Cerebellar cortex (tissue), 1 donor: ENCODE measurements at places on chromosomes 6 and 20.

GRCh38 chr6:138266095-138266494 is 47.8 kb upstream of the PBOV1 start:
- no peak for DNase-seq

GRCh38 chr6:3819161-3820110 is 29.7 kb upstream of the FAM50B start:
- DNase-seq: no peak

GRCh38 chr6:35483893-35484645 is 12.8 kb downstream of the TEAD3 start:
- DNase-seq: no peak

DNA sequence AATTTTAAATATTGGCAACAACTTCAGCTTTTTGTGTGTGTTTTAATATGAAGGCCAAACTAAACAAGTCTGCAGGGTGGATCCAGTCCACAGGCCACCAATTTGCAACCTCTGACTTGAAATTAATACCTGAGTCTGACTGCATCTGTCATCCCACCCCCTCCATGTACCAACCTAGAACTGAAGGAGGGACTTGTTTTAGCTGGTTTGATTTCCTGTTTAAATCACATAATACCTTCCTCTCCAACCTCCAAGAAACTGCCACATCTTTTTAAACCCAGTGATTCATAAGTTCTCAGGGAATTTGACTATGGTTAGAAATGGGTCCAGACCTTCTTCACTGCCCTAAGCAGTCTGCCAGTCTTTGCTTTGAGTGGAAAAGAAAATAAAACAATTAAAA is 21.6 kb downstream of the RNF8 start:
- no peak for DNase-seq

DNA sequence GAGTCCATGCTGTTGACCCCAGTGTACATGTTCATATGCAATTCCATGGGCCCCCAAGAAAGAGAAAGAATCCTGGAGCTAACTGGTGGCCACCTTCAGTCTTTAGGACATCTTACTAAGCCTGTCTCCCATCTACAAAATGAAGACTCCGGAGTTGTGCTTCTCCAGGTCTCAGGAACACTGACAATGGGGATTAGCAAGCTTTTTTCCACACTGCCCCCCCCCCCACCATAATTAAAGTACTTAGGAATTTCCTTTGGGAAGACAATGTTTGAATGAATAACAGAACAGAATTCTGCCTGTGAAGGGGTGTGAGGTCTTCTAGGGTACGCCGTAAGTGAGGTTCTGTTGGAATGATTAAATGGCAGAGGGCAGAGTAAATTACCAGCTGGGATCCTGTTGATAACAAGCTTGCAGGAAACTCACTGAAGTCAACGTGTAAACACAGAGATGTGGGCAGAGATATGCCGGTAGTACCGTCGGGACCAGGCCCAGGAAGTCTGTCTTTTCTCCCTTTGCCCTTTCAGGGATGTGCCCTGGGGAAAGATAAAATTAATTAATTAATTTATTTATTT is 63.1 kb downstream of the ANKRD6 start:
- no peak for DNase-seq

GRCh38 chr20:6769903-6770785 is 2.7 kb downstream of the BMP2 start:
- DNase-seq: no peak

- no peak for DNase-seq
Observed at GRCh38 chr20:24768201-24768636, 180.8 kb upstream of the CST7 start.

GRCh38 chr20:10970109-10970508 is 296.3 kb upstream of the JAG1 start:
- DNase-seq: no peak

DNA sequence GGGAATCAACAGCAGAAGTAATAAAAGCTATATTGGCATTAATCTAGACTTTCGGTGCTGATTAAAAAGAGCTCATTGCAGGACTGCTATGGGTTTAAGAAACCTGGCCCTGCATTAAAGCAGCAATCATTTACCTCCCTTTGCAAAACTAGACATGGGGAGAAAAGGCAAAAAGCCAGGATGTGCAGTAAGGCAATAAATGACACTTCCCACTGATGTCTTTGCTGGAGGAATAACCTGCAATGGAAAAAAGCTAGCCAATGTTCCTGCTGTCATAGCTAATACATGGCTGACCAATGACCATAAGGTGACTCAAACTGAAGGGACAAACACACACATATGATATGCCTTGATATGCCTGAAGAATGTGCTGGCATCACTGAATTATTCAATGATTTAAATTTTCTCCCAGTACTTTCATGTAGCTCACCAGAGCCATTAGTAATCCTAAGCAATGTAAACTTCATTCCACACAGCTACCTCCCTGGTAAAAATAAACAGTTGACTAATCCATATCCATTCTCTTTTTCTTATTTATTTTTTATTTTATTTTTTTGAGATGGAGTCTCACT is 8.7 kb downstream of the DNAAF9 start:
- peak; percentile 49 for DNase-seq

- DNase-seq: no peak
Observed at GRCh38 chr20:54710341-54710740, 234.9 kb downstream of the DOK5 start.

DNA sequence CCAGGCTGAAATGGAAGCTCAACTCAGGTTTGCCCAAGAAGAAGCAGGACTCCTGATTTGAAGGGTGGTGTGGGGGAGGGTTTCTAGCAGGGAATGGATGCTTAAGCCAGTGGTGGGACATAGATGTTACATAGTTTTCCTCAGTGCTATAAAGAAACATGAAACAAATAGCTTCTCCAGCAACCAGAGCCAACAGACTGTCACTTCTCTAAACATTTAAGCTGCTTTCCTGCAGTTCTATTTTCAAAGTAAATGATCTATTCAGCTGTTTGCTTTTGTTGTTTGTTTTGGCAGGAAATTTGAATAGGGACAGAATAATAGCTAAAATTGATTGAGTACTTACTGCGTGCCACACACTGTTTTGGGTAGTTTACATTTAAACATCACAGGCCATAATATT is 169.0 kb downstream of the UST start:
- no peak for DNase-seq

DNA sequence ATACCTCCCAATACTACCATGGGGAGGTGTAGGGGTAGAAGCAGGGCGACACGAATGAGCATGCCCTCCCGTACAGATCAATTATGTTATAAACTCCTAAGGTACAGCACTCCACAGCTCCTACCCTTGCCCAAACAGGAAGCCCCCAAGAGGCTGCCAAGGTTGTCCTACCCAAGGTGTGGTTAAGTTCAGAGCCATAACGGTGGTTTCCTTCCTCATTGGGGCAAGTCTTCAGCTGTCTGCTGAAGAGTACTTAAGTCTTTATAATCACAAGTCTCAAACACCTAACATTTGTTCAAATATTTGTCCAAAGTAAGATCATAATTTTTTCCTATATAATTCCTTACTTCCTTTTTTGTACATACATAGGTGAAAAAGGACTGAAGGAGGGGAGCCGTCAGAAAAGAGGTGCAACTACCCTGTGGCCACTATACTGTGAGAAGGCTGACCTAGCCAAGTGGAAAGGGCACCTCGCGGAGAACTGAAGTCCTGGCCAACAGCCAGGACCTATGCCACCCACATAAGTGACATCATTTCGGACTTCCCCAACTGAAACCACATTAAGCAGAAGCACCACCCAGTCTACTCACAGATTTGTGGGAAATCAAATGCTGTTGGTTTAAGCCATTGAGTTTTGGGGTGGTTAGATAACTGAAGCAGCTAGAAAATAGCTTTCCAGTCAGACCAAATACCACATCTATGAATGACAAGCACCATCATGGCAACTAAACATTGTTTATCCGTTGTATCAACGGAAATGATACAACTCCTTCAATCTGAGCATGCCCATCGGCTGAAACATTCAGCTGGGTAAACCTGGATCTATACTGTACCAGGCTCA is 2.9 kb upstream of the RAB22A start:
- DNase-seq: no peak

- DNase-seq: no peak
Observed at GRCh38 chr20:62096421-62097380, 25.6 kb upstream of the LSM14B start.
